Hair follicle dermal papilla cell (primary cell): ENCODE measurements at places on chromosomes 4 and X. TPM values are rescaled to one million over a fixed set of nuclear protein-coding genes. Genes with fewer than 3 reads are reported as not detected.

SATL1 gene
- not detected in 2 replicates for total RNA-seq

PRMT9 gene
- 10.9 and 13.8 TPM in 2 replicates for total RNA-seq

SOWAHD gene
- 0.49 and 0.97 TPM in 2 replicates for total RNA-seq

RTL9 gene
- total RNA-seq, result 0.24 and 0.65 TPM in 2 replicates

FATE1 gene
- not detected in 2 replicates for total RNA-seq

TGIF2LX gene
- total RNA-seq, result not detected in 2 replicates
